Vagina (tissue), 2 donors: ENCODE measurements at places on chromosomes 3 and 15.

GRCh38 chr3:143686638-143687197, 161.6 kb downstream of the SLC9A9 start:
- no peak for DNase-seq

GRCh38 chr3:174170248-174170647, 688.9 kb upstream of the NAALADL2 start:
- DNase-seq, result no peak

GRCh38 chr15:68774120-68774519, 46.6 kb downstream of the ANP32A start:
- peak; percentile 31 for DNase-seq

DNA sequence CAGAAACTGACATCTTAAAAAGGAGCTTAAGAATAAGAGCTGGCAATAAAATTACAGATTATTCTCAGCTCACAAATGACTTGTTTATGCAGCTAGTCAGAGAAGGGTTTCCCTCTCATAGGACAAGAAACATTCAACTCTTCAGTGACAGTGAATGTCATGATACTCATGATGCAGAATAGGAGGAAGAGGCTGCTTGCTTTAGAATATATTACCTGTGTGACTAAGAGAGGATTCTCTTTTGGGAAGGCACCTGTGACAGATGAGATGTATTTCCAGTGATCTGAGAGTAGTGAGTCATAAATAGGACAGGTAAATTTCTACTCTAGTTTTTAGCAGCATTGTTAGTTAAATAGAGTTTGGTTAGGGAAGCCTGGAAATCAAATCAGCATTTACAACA, 39.9 kb downstream of the RASA2 start:
- no peak for DNase-seq

GRCh38 chr3:127597020-127597771, 1.0 kb upstream of the MCM2 start:
- no peak for DNase-seq

GRCh38 chr15:74389241-74390048, 22.0 kb upstream of the CYP11A1 start:
- no peak for DNase-seq

DNA sequence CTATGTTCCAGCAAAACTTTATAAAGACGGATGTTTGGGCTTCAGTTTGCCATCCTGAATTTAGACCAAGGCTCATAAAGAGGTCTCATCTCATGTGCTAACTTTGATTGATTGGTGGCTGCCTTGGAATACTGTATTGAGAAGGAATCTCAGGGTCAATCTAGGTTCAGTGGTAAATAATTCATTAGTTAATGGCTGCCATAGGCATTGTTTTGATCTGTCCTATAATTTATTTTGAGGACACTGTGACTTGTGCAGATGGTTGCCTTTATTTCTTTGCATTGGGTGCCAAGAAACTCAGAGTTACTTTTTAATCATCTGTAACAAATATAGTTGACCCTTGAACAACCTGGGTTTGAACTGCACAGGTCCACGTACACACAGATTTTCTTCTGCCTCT, 159.8 kb downstream of the B3GALNT1 start:
- no peak for DNase-seq

GRCh38 chr15:97998307-97999071, 38.0 kb downstream of the ARRDC4 start:
- no peak for DNase-seq

GRCh38 chr15:64928626-64929220, 17.0 kb downstream of the ANKDD1A start:
- peak; percentile 67 for DNase-seq

DNA sequence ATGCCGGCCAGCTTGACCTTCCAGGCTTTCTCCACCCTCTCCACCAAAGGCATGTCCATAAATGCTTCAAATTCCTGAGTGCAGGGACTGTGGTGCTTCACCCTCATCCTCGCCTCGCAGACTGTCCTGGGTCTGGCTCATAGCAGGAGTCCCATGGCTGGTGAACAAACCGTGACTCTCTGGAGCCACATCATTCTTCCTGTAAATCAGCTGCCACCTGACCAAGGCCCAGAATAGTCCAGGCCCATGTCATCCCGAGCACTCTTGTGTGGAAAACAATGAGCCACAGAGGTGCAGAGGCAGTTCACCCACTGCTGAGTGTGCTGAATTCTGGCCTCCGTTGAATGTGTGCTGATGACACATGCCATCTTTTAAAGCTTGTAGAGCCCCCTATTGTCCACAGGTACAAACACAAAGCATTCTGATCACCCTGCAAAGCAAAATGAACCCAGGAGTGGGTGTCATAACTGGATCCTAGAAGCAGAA, 68.6 kb downstream of the ABHD5 start:
- DNase-seq, result no peak

DNA sequence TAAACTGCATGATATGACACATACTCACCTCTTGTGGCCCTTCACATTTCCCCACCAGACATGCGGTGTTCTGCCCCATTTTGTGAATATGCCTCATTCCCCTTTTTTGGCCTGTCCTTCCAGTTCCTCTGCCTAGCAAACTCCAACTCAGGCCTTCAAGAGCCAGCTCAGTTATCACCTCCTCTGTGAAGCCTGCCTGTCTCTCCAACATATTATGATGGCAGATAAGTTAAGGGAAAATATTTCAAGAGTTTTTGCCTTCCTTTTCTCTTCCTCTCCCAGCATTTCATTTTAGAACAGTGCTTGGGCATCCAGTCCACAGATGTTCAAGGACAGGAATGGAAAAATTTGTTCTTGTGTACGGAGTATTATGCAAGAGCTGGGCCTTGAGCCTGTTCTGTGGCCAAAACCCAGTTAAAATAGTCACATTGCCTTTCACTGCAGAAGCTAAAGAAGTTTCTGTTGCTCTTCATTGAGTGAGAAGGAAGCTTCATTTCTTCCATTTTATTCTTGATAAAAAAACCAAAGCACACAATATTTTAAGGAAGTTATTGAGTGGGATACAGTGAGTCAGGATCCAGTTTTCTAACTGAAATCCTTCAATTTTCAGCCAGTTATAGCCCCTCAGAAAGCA, 192.0 kb downstream of the GHSR start:
- no peak for DNase-seq

- DNase-seq, result no peak
These were observed 103.1 kb upstream of the MRPL3 start for GRCh38 chr3:131605916-131606315.

GRCh38 chr15:100633763-100634075, 31.3 kb downstream of the ASB7 start:
- no peak for DNase-seq

- DNase-seq, result no peak
These were observed 32.0 kb downstream of the UBE3A start for GRCh38 chr15:25406846-25407245.

- DNase-seq, result no peak
These were observed 927.8 kb upstream of the EPHA6 start for GRCh38 chr3:95886616-95887015.

DNA sequence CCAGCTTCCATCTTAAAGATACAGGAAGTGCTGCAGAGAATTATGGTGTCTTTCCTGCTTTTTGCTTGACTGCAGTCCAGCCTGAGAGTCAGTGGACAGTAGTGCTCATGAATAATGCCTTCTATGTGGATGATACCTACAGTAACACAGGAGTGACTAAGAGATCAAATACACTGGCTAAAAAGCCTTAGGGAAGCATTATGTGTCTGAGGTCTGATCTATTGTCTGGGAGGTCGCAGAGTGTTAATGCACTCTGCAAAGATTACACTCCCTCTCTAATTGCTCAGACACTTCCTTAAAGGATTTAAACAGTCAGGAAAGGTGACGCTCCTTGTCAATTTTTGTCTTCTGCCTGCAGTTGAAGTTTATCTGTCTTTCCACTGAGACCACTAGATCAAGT, 183.6 kb downstream of the MCTP2 start:
- DNase-seq, result no peak

DNA sequence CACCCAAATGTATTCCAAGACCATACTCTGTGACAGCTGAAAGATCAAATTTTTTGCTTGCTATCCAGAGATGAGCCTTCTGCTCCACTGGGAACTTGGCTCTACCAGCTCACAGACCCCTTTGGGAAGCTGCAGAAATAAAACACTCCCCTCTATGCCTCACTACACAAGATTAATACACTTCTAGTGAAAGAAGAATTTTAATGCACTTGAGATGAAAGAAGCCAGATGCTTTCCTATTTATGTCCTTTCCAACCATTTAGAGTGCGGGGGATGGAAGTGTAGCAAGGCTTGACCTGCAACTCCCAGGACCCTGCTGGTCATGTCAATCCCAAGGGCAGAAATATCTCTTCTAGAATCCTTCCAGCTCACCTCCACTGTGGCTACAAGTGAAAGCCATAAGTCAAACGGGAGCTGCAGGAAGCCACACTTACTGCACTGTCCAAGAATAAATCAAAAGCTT, 34.7 kb downstream of the ANXA2 start:
- no peak for DNase-seq

- no peak for DNase-seq
These were observed 38.8 kb downstream of the TRAK1 start for GRCh38 chr3:42130007-42130328.

DNA sequence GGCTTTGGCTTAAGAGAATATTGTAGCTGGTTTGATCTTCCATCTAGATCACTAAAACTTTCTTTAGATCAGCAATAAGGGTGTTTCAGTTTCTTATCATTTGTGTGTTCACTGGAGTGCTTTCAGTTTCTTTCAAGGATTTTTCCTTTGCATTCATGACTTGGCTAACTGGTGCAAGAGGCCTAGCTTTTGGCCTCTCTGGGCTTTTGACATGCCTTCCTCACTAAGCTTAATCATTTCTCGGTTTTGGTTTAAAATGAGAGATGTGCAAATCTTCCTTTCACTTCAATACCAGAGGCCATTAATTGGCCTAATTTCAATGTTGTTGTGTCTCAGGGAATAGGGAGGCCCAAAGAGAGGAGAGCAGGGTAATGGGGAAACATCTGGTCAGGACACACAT, 30.3 kb upstream of the CCNB2 start:
- DNase-seq, result no peak

DNA sequence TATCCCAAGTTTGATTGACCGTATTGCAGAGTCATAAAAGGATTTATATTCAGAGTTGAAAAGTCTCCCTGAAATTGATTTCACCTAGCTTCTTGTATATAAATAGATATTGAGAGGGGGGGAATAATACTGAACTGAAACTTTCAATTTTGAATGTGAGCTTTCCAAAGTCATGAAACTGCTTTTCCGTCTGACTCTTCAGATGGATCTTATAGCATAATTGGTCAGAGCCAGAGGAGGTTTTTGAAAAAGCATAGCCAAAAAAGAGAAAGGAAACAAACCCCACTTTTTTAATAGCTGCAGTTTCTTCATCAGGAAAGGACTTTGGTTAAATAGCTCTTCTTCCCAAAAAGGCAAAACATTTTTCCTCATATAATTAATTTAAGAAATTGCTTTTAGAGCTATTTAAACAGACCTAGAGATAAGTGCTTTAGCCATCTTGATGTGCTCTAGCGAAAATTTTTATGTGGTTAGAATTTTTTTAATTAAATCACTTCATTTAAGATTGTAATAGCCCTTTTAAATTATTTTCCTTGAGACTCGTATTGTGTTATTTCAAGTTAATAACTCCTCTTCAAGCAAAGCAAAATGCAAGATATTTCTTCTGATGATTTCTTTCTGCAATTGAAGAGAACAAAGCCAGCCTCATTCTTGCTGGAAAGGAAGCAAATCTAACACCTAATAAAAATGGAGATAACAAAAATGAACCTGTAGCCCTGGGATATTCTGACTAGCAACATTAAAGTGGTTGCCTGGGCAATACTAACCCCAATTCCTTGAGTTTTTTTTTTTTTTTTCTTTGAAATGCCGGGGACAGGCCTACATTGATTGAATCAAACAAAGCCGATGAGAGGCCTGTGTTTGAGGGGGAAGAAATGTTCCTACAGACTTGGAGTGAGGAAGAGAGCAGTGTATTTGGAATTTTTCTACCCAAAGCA, 173.6 kb downstream of the PTPRG start:
- no peak for DNase-seq

GRCh38 chr3:158733656-158734055, 1.4 kb upstream of the RARRES1 start:
- DNase-seq, result no peak

DNA sequence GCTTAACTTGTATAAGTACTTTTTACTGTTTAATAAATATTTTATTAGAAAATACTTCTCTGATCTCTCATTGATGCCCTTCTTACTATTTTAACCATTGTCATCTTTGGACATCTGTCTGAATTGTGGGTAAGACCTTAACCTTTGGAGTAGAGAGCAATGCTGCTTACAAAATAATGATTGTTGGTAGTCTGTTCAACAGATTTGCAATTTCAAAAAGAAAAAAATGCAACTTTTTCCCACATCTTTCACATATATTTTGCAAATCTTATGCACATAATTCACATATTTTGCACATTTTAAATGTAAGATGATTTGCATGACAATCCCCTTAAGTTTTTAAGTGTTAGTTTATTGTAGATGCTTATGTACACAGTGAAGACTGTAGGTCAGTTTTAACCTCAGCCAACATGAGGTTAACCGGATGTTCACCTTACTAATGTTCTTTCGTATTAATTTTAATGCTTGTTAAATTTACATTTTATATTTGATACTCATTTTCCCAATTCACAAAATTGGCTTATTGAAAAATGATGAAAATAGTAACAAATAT, 16.7 kb downstream of the C3orf38 start:
- DNase-seq, result no peak
